ENCODE measurements at places on chromosomes 3 and 15.

DNA sequence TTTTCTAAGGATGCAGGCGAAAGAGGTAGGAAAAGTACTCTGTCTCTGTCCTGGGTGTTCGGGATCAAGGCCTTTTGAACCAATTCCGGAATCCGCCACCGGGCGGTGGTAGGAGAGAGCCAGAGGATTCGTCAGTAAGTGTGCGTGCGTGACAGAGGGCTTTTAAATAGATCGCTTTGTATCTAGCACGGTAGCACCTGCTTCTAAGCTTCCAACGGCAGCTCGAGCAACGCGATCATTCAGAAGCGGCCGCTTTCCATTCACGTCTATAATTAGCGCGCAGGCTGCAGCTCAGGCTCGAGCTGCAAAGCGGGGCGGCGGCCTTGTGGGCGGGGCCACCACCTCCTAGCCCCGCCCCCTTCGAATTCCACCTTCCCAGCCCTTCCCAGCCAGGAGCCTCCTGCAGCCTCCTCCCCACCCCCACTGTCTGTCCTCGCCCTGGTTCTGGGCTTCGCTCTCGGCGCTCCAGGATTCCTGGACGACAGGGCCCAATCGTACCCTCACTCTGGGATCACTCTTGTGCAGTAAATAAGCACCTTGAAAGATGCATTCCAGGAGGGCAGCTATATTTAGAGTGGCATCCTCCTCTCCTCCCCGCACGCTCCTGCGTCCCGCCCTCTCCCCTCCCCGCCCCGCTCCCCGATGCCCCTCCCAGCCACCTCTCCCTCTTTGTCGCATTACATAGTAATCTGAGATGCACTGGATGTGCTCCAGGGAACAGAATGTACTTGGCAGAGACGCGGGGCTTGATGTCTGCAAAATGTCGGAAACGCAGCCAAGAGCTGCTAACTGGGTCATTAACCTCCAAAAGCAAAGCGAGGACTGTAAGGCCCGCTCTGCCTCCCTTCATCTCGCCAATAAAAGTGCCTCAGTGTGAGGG lies 224.1 kb upstream of the TPRG1 start:
- DNase-seq = no peak

DNA sequence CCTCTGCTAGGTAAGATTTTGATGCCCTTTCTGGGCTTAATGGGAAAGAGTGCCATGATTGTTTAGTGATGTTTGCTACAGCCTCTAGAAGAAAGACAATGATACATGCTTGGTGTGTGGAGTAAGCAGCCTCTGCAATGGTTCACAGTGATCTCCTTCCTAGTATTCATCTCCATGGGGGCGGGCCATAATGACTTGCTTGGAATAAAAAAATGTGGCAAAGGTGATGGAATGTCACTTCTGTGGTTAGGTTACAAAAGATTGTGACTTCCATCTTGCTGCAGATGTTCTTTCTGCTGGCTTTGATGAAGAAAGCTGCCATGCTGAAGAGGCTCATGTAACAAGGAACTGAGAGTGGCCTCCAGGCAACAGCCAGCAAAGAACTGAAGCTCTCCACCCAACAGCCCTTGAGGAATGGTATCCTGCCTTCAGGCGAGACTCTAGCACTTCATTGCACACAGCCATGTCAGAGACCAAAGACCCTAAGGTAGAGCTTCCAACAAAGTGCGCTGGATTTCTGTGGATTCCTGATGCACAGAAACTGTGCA lies 139.1 kb upstream of the LRIG1 start:
- DNase-seq = no peak

GRCh38 chr15:57321973-57322601 lies 54.2 kb upstream of the CGNL1 start:
- no peak for DNase-seq

DNA sequence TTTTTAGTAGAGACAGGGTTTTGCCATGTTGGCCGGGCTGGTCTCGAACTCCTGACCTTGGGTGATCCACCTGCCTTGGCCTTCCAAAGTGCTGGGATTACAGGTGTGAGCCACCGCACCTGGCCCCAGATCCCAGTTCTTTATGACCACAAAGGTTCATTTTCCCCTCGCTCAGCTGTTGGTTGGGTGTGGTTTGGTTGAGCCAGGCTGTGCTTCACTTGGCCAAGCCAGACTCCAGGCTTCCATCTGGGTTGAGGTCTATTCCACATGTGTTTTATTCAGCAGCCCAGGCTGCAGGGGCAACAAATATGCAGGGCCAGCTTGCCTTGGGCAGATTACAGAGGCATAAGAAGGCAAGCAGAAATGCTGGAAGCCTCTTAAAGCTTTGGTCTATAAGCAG lies 13.7 kb downstream of the CGNL1 start:
- DNase-seq = no peak

GRCh38 chr15:57102858-57103257 lies 184.4 kb downstream of the TCF12 start:
- DNase-seq = no peak

- no peak for DNase-seq
Measured at GRCh38 chr15:63628123-63628822, 31.1 kb downstream of the FBXL22 start.

GRCh38 chr15:66698318-66698961 lies 3.6 kb upstream of the SMAD6 start:
- no peak for DNase-seq

DNA sequence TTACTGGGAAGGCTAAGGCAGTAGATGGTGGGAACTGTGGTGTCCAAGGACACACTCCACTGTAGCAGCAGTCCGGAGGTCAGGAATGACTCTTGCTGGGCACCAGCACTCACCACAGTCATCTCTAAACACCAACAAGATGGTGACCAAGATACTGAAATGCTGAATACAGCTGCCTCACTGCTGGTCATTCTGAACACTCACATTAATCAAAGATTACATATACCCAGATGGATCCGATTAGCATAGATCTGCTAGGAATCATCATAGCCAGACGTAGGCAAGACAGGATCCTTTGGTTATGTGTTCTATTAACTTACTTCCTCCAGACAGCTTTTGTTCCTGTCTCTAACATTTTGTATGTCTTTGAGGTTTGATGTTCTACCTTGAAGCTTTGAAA lies 134.9 kb upstream of the BFSP2 start:
- no peak for DNase-seq

GRCh38 chr15:93987068-93987467 lies 244.3 kb upstream of the MCTP2 start:
- DNase-seq = peak; percentile 10

GRCh38 chr15:86077070-86077469 lies 2.6 kb upstream of the AGBL1 start:
- DNase-seq = no peak

All from stimulated activated CD4-positive, alpha-beta T cell treated with anti-CD3 and anti-CD28 coated beads, Interleukin-2, amount 100 ng/mL, for 48 hours (primary cell).